Activated CD4-positive, alpha-beta T cell treated with anti-CD3 and anti-CD28 coated beads, Interleukin-2, amount 10 ng/mL, durations not matched to agents 7 days and 5 days (primary cell): ENCODE measurements at places on chromosomes 13 and 19. TPM values are rescaled to one million over a fixed set of nuclear protein-coding genes. Genes with fewer than 3 reads are reported as not detected.
A peak's percentile ranks its signal among the peaks of the same experiment; 100 is the strongest.

RNF17 gene
- 0.29 TPM for total RNA-seq

ZSCAN4 gene
- total RNA-seq: not detected

GRCh38 chr13:71625694-71626093, 241.3 kb downstream of the DACH1 start:
- no peaks in the 10 kb centered on the region for H3K27me3 ChIP-seq
- no peaks in the 10 kb centered on the region for H3K36me3 ChIP-seq
- H3K4me1 ChIP-seq: no peaks in the 10 kb centered on the region
- DNase-seq: no peak

DNA sequence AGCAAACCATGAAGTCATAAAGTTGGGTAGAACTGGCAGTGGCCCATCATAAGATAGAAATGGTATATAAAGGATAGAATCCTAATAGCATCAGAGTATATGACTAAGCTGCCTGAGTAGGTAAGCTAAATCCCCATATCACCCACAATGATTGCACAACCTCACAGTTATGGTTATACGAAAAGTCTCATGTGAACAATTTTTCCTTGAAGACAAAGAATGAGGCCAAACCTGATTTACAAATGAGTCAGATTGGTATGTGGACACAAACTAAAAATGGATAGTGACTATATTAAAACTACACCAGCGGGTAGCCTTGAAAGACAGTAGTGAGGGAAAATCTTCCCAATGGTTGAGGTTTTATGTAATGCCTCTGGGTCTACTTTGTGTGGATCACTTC, 40.9 kb upstream of the UFM1 start:
- H3K4me1 ChIP-seq: no peaks in the 10 kb centered on the region
- no peak overlapping the region for H3K4me3 ChIP-seq
- H3K36me3 ChIP-seq: no peaks in the 10 kb centered on the region
- no peak overlapping the region for H3K27ac ChIP-seq
- no peak for DNase-seq
- no peaks in the 10 kb centered on the region for H3K27me3 ChIP-seq

GRCh38 chr13:43797869-43798268, 11.1 kb upstream of the ENOX1 start:
- no peaks in the 10 kb centered on the region for H3K36me3 ChIP-seq
- peaks cover 30% of the 10 kb centered on the region for H3K27me3 ChIP-seq
- no peak overlapping the region for H3K27ac ChIP-seq
- H3K4me1 ChIP-seq: peaks cover 12% of the 10 kb centered on the region
- no peak for DNase-seq
- no peak overlapping the region for H3K4me3 ChIP-seq

DNA sequence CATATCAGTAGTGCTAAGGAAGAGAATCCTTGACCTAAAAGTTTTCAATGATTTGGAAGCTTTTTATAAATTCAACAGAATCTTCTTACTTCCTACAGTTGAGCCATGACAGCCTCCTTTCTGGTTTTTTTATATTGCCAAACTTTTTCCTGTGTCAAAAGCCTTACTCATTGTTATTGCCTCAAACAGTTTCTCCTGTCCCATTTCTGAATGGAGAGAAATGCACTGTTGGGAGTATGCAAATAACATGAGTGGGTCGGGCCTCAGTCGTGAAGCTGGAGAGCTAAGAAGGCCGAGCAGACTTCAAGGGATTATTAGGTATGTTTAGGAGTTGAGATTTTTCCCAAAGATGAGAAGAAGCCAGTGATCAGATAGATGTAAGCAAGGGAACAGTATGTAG, 766.4 kb upstream of the KLHL1 start:
- no peak overlapping the region for H3K27ac ChIP-seq
- H3K27me3 ChIP-seq: no peaks in the 10 kb centered on the region
- DNase-seq: no peak
- no peaks in the 10 kb centered on the region for H3K4me1 ChIP-seq

PRR12 gene
- total RNA-seq: 41.5 TPM

DNA sequence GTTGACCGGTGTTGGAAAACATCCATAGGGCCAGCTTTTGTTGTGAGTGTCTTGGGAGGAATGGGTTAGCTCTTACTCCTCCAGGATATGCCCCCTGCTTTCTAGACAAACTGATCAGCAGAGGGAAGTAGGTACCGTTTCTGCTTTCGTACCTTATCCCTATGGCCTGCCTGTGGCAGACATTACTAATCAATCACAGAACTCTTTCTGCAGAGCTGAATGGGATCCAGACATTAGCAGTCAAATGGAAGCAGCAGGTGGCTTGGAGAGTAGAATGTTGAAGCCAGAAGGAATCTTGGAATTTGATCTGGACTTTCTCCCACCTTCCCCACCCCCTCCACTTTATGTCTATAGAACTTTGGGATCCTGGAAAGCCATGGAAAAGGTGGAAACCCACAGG, 17.1 kb downstream of the NWD1 start:
- no peaks in the 10 kb centered on the region for H3K36me3 ChIP-seq
- DNase-seq: no peak

- peak; percentile 96 for DNase-seq
- peaks cover 27% of the 10 kb centered on the region for H3K36me3 ChIP-seq
- peak within 1 kb of the TSS; percentile 91 for H3K4me3 ChIP-seq
- H3K27ac ChIP-seq: peak within 1 kb of the TSS; percentile 97
- H3K27me3 ChIP-seq: no peaks in the 10 kb centered on the region
Observed at GRCh38 chr19:53365134-53365898, at the start of gene ZNF525. TSS of gene ZNF525 (plus strand) at chr19:53365705. CDS start at chr19:53372282, 6,577 bp downstream.

GRCh38 chr19:6065685-6066374, 44.5 kb downstream of the RFX2 start:
- H3K27me3 ChIP-seq: peaks cover 17% of the 10 kb centered on the region
- no peak overlapping the region for H3K4me3 ChIP-seq
- H3K36me3 ChIP-seq: no peaks in the 10 kb centered on the region
- H3K4me1 ChIP-seq: peaks cover 34% of the 10 kb centered on the region

DNA sequence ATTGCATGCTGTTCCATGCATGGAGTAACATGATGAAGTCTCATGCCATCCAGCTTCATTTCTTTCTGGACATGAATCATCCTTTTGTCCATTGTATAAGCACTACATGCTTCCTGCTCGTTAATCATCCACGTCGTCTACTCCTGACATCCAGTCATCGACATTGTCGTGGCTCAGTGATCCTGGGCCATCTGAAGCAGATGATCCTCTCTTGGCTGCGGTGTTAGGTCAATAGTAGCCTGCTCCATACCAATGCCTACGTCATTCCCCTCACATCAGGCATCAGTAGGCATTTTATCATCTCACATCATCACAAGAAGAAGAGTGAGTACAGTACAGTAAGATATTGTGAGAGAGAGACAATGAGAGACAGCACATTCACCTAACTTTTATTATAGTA, 7.9 kb upstream of the MYO16 start:
- no peak overlapping the region for H3K4me3 ChIP-seq
- H3K27me3 ChIP-seq: no peaks in the 10 kb centered on the region
- no peaks in the 10 kb centered on the region for H3K36me3 ChIP-seq
- H3K27ac ChIP-seq: no peak overlapping the region

LGALS14 gene
- total RNA-seq: not detected
